ENCODE measurements at places on chromosomes 12 and 14. TPM values are rescaled to one million over a fixed set of nuclear protein-coding genes. Genes with fewer than 3 reads are reported as not detected.

The RTL1 gene
- not detected for total RNA-seq

The TC2N gene
- total RNA-seq = 1.8 TPM

GRCh38 chr12:64742416-64742815 is 16.8 kb downstream of the GNS start:
- no peak for DNase-seq
- no peak overlapping the region for H3K4me3 ChIP-seq
- H3K4me1 ChIP-seq = no peaks in the 10 kb centered on the region

GRCh38 chr14:100547633-100548294 is 39.5 kb downstream of the BEGAIN start:
- H3K27me3 ChIP-seq = no peaks in the 10 kb centered on the region
- DNase-seq = peak; percentile 38
- H3K4me3 ChIP-seq = no peak overlapping the region
- no peaks in the 10 kb centered on the region for H3K4me1 ChIP-seq
- H3K36me3 ChIP-seq = no peaks in the 10 kb centered on the region
- no peak overlapping the region for H3K27ac ChIP-seq

GRCh38 chr12:112823582-112824149 is 32.1 kb downstream of the RPH3A start:
- H3K4me1 ChIP-seq = no peaks in the 10 kb centered on the region
- H3K4me3 ChIP-seq = no peak overlapping the region
- DNase-seq = no peak
- no peak overlapping the region for H3K27ac ChIP-seq

GRCh38 chr14:24335461-24336171 is 745 bp upstream of the ADCY4 start:
- peaks cover 26% of the 10 kb centered on the region for H3K36me3 ChIP-seq
- peak overlapping the region; percentile 90 for H3K27ac ChIP-seq
- H3K4me1 ChIP-seq = peaks cover 12% of the 10 kb centered on the region
- peak overlapping the region; percentile 78 for H3K4me3 ChIP-seq
- H3K27me3 ChIP-seq = peaks cover 59% of the 10 kb centered on the region
- no peak for DNase-seq

- DNase-seq = no peak
- no peak overlapping the region for H3K27ac ChIP-seq
- no peaks in the 10 kb centered on the region for H3K4me1 ChIP-seq
- no peaks in the 10 kb centered on the region for H3K36me3 ChIP-seq
Observed at GRCh38 chr14:63014621-63015020, 30.6 kb downstream of the KCNH5 start.

DNA sequence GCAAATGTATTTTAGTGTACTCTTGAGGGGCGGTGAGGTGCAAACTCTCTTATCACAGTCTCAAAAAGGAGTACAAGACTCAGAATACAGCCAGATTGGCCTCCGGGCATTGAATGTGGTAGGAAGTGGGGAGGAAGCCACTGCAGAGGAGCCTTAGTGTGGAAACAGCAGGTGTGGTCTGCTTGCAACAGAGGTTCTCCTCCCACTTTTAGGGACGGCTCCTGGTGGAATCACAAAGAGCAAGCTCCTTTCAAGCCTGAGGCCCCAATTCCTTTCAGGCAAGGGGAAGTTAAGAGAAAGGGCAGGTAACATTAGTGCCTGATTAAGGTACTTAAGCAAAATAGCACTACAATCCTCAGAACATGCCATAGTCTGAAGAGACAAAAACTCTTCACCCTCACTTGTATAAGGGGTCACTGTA is 23.7 kb upstream of the SLC2A3 start:
- H3K4me3 ChIP-seq = no peak overlapping the region
- DNase-seq = no peak
- no peaks in the 10 kb centered on the region for H3K4me1 ChIP-seq
- H3K27ac ChIP-seq = peak overlapping the region; percentile 93
- no peaks in the 10 kb centered on the region for H3K36me3 ChIP-seq

DNA sequence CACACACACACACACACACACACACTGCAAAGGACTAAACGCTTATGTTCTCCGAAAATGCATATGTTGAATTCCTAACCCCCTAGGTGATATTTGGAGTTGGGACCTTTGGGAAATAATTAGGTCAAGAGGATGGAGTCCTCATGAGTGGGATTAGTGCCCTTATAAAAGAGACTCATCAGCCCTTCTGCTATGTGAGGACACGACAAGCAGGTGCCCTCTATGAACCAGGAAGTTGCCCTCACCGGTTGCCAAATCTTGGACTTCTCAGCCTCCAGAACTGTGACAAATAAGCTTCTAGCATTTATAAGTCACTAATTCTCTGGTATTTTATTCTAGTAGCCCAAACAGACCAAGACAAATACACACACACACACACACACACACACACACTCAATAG is 20.7 kb upstream of the TCP11L2 start:
- no peak for DNase-seq
- no peak overlapping the region for H3K4me3 ChIP-seq
- H3K27me3 ChIP-seq = no peaks in the 10 kb centered on the region

DNA sequence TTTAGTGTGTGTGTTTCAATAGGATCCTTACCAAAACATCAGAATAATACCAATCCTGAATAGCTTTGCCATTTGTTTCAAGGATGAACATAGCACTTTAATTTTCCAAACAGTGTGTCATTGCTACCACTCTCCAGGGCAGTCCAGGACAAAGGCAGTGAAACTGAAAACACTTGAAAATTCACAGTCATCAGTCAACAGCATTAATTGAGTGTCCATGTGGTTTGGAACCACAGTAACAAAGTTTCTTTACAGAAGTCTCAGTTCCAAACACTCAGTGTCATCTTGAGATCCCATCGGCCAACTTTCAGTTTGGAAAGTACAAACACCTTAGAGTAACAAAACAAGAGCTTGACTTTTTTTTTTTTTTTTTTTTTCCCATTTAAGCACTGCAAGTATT is 228.4 kb upstream of the SOX5 start:
- no peaks in the 10 kb centered on the region for H3K27me3 ChIP-seq
- H3K4me1 ChIP-seq = no peaks in the 10 kb centered on the region
- H3K36me3 ChIP-seq = no peaks in the 10 kb centered on the region
- DNase-seq = no peak

DNA sequence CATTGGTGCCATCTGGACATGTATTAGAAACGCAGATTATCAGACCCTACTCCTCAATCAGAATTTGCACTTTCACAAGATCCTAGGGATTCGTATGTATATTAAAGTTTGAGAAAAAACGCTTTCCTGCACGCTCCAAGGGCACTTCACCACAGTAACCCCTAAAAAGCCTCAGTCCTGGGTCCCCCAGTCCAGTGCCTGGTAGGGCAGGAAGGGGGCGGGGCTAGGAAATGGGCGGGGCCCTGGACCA is 369 bp downstream of the DEPDC4 start:
- H3K27ac ChIP-seq = peak overlapping the region; percentile 94
- no peaks in the 10 kb centered on the region for H3K36me3 ChIP-seq
- DNase-seq = peak; percentile 94
- H3K4me1 ChIP-seq = peaks cover 30% of the 10 kb centered on the region

DNA sequence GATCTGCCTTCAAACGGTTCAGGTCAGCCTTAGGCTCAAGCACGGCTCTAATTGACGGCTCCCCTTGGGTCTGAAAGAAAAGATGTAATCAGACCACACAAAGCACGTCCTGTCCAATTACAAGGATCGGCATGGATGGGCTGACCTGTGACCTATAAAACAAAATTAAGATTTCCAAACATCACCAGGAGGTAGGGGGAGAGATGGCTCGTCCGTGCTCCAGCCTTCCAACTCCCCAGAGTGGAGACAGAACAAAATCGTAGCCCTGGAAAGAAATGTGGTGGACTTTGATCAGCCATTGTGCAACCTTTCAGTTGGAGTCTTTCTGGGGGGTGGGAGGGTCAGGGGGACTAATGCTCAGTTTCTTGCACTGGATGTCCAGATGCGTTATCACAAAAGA is 226.6 kb upstream of the DIO3 start:
- no peak for DNase-seq
- H3K36me3 ChIP-seq = no peaks in the 10 kb centered on the region
- H3K4me3 ChIP-seq = no peak overlapping the region
- no peaks in the 10 kb centered on the region for H3K4me1 ChIP-seq
- peaks cover 27% of the 10 kb centered on the region for H3K27me3 ChIP-seq
- no peak overlapping the region for H3K27ac ChIP-seq

DNA sequence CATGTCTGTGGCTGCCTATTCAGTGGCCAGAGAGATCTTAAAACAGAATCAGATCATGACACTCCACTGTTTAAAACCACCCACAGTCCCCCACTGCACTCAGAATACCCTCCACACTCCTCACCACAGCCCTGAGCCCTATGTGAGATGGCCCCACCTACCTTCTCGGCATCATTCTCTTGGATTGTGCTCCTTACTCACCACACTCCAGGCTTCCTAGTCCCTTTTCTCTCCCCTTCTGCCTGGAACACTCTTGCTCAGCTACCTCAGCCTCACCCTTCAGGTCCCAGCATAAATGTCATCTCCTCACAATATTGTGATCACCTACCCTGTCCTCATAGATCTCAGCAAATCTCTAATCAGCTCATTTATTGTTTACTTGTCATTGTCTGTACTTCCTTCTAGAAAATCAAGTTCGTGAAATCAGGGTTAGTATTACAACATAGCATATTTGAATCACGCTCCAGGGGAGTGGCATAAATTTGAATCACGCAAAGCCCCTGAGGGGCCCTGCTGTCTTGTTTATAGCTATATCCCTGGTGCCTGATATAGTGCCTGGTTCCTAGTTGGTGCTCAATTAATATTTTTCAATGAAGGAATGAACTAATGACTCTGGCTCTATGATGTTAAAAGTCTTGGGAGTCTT is 42.8 kb downstream of the SLC35F4 start:
- no peaks in the 10 kb centered on the region for H3K4me1 ChIP-seq
- no peaks in the 10 kb centered on the region for H3K36me3 ChIP-seq
- no peaks in the 10 kb centered on the region for H3K27me3 ChIP-seq
- H3K4me3 ChIP-seq = no peak overlapping the region
- DNase-seq = no peak
- no peak overlapping the region for H3K27ac ChIP-seq

- no peaks in the 10 kb centered on the region for H3K4me1 ChIP-seq
- H3K36me3 ChIP-seq = no peaks in the 10 kb centered on the region
- no peak overlapping the region for H3K4me3 ChIP-seq
- H3K27me3 ChIP-seq = no peaks in the 10 kb centered on the region
- H3K27ac ChIP-seq = no peak overlapping the region
- DNase-seq = no peak
Observed at GRCh38 chr14:85564841-85565527, 35.0 kb downstream of the FLRT2 start.

Data from heart right ventricle (tissue), 16 donors.